ENCODE measurements at places on chromosomes 7 and 10. TPM values are rescaled to one million over a fixed set of nuclear protein-coding genes. Genes with fewer than 3 reads are reported as not detected.

DNA sequence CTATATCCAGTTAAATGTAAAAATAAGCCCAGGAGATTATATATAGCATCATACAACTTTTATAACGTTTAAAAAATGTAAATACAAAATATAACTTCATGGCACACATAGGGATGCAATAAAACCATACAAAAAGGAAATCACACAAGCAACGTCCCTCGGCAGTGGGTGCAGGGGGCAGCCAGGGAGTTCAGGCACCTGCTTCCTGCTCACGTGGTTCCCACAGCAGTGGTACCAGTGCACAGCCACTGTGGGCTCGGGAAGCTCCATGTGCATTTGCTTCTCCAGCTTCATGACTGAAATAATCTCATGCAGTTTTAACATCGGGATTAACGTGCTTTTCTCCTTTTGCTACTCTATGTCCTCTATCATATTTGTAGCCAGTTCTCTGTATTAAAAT is 255.5 kb upstream of the CXCL12 start:
- no peak for DNase-seq

- DNase-seq = no peak
Observed at GRCh38 chr10:51894771-51895578, 195.6 kb upstream of the CSTF2T start.

DNA sequence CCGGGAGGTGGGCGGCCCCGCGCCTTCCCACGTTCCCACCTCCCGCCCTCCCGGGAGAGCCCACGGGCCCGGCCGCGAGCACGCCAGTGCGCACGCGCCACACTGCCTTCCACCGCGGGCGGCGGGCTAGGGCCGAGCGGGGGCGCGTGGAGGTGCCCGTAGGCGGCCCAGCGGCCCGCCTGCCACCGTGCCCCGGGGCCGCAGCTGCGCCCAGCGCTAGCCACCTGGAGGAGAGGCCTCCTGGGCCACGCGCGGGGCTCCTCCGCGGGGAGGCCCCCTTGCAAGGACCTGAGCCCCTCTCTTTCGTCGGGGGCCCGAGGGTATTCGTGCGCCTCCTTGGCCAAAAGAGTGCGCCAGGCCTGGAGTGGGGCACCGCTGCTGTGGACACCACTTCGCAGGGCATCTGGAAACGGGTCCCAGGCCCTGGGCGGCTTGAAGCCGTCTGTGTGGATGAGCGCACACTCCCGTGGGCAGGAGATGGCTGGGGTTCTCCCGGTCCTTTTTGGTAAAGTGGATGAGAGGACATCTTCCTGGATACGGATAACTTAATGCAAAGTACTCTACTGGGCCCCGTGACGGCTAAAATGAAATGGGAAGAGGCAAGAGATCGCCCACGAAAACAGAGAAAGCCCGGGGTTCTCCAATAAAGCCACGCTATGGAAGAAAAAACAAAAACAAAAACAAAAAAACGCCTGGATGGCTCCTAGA is 9.0 kb upstream of the EBF3 start:
- DNase-seq = no peak

DNA sequence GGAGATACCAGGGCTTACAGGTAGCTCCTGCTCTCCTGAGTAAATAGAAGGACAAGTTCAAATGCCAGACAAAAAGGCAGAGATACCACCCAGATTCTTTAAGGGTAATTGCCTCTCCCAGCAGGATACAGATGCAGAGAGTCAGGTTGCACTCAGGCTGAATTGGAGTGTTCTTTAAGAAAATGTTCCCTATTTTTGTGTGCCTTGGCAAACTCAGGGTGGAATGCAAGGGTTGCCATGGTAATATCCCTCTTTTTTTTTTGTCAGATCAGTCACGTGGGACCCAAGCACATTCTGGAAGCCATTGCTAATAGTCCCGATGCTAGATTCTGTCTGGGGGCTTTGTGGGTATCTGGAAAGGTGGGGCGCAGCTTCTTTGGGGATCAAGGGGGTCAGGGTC is 628.0 kb downstream of the CALN1 start:
- DNase-seq = no peak

DNA sequence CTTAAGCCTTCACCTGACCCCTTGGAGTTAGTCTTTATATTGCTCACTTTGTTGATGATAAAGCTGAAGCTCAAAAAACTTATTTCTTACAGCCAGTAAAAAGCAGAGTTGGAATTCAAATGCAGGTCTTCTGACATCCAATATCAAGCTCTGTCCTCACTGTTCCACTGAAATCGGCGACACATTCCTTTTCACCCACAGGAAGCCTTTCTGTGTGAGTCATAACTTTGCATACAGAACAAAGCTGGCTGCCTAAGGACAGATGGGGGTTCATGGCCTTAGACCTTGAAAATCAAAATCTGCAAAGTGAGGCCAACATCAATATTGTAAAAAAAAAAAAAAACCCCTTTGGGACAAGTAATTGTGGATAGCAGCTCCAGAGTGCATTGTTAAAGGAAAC is 21.8 kb upstream of the AKR1B1 start:
- peak; percentile 71 for DNase-seq

- no peak for DNase-seq
Observed at GRCh38 chr10:35460852-35461460, 124.6 kb downstream of the CCNY start.

DNA sequence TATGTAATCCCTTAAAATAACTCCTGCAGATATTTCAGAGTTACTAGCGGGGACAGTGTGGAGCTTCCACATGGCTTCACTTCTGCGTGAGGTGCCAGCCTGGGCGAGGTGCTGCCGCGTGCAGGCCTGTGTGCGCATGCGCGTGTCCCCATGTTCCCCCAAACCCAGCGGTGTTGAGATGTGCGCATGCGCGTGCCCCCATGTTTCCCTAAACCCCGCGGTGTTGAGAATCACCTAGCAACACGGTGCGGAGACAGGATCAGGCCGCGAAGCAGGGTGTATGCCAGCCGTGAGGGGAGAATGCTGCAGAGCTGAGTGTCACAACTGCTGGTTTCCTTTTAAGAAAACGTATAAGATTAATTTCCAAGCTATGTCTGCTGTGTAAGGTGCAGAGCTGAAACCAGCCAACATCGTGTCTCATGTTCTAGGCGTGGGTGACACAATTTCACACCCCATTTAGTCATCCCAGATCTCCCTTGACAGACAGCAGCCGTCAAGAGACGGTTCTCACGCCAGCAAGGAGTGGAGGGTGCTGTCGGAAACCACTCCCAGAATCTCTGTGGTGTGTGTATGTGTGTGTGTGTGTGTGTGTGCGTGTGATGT is 71.9 kb upstream of the ADARB2 start:
- DNase-seq = no peak

Gene PNLIP
- not detected for total RNA-seq

All from A172 (cell line).